ENCODE measurements at places on chromosomes 16 and 17. TPM values are rescaled to one million over a fixed set of nuclear protein-coding genes. Genes with fewer than 3 reads are reported as not detected.

C17orf78 gene
- not detected for total RNA-seq

SLC26A11 gene
- 10.1 TPM for total RNA-seq

PSMD12 gene
- 17.9 TPM for total RNA-seq

MARCHF10 gene
- total RNA-seq = not detected

SDK2 gene
- total RNA-seq = 1.0 TPM

KRT27 gene
- not detected for total RNA-seq

RHBDL1 gene
- 48.7 TPM for total RNA-seq

KCTD11 gene
- 2.7 TPM for total RNA-seq

NPIPB13 gene
- total RNA-seq = not detected

SOX9 gene
- 34.9 TPM for total RNA-seq

MGRN1 gene
- total RNA-seq = 34.7 TPM

CHST6 gene
- 0.73 TPM for total RNA-seq

EPN3 gene
- total RNA-seq = 49.5 TPM

ZNF629 gene
- total RNA-seq = 10.7 TPM

GFAP gene
- total RNA-seq = not detected

TBC1D3E gene
- not detected for total RNA-seq

LMF1 gene
- total RNA-seq = 20.4 TPM

TIMP2 gene
- total RNA-seq = 87.5 TPM

HOXB6 gene
- 11.9 TPM for total RNA-seq

GP2 gene
- 5.2 TPM for total RNA-seq

CA5A gene
- total RNA-seq = not detected

ACSM5 gene
- total RNA-seq = not detected
